ENCODE measurements at places on chromosomes 5 and 9.
A peak's percentile ranks its signal among the peaks of the same experiment; 100 is the strongest.

- DNase-seq, result no peak
Observed at GRCh38 chr9:111873901-111874300, 22.7 kb upstream of the UGCG start.

DNA sequence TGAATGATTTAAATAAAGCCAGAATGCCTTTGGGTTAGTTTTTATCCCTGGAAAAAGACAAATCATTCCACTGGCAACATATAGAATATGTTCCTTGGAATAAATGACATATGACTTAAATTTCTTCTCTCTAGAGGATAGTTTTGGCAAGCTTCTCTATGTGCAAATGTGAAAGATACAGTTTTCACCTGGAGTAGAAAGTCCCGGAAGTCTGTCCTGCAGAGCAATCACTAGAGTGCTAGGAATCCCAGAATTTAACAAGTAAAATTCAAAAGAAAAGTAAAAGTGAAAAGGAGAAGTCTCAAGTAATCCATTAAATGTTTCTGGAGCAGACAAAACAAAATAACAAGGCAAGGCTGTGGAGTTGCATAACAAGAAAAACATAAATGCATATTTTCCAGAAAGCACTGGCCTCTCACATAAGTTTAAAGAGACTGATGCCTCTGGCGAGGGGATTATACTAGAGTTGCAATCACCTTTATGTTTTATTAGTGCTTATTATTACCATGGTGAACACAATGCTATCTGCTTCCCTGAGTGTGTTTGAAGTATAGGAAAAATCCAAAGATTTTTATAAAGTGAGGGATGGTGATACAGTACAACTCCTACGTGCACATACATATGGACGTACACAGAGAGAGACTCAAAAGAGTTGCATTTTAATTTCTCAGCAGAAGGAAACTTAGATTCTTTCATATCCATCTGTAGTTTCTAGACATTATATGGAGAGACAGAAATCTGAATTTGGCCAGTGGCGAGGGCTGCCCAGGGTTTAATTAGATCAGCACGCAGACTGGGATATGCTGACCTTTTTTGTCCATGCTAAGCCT lies 188.3 kb upstream of the ANKRD55 start:
- DNase-seq, result no peak

GRCh38 chr9:73011181-73011750 lies 58.4 kb upstream of the ALDH1A1 start:
- DNase-seq, result no peak

GRCh38 chr5:1502046-1502736 lies 21.6 kb downstream of the LPCAT1 start:
- no peak for DNase-seq

- no peak for DNase-seq
Observed at GRCh38 chr5:150142959-150143349, 12.7 kb downstream of the PDGFRB start.

- DNase-seq, result no peak
Observed at GRCh38 chr9:25542319-25542718, 135.9 kb downstream of the TUSC1 start.

DNA sequence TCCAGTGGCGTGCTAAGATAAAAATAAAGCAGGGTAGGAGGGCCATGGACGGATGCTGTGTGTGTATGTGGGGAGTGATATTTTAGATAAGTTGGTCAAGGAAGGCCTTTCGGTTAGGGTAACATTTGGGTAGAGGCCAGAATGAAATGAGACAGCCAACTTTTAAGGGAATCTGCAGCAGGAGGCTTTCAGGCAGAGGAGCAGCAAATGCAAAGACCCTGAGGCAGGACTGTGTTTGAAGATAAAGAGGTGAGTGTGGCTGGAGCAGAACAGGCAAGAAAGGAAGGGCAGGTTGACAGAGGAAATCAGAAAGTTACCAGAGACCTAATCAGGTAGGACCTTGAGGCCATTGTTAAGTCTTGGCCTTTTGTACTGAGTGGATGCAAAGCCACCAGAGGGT lies 106.2 kb downstream of the MAST4 start:
- no peak for DNase-seq

GRCh38 chr9:76371901-76372300 lies 22.3 kb downstream of the RFK start:
- no peak for DNase-seq

DNA sequence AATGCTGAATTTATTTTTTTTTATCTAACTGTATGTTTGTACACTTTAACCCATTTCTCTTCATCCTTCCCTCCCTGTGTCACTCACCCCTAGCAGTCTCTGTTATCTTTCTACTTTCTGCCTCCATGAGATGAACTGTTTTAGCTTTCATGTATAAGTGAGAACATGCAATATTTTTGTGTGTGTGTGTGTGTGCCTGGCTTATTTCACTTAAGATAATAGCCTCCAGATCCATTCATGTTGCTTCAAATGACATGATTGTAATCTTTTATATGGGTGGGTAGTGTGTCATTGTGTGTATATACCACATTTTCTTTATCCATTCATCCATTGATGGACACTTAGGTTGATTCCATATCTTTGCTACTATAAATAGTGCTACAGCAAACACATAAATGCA lies 1023.9 kb downstream of the TLE1 start:
- no peak for DNase-seq

DNA sequence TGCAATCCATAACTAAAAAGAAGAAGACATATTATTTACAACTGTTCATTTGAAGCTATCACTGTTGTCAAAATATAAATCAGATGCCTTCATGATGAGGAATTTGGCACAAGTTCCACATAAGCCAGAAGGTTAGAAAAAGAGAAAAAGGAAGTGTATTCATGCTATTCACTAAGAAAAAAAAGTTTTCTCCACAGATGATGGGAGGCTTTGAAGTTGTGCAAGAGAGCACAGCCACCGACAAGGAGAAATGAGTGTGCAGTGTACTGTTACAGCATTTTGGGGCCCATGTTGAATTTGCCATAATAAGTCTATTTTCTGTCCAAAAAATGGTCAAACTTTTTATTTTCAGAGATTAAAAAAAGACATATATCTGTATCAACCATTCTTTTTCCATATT lies 32.9 kb upstream of the IFNK start:
- DNase-seq, result no peak

- peak; percentile 67 for DNase-seq
Observed at GRCh38 chr5:170100066-170100943, 5.4 kb upstream of the FOXI1 start.

- no peak for DNase-seq
Observed at GRCh38 chr9:116592970-116593369, 94.1 kb upstream of the TRIM32 start.

- DNase-seq, result no peak
Observed at GRCh38 chr9:17528859-17529258, 50.0 kb upstream of the SH3GL2 start.

Measured in naive thymus-derived CD8-positive, alpha-beta T cell (primary cell).